Renal cortical epithelial cell (primary cell): ENCODE measurements at places on chromosomes 6 and 20. TPM values are rescaled to one million over a fixed set of nuclear protein-coding genes. Genes with fewer than 3 reads are reported as not detected.

The TBC1D22B gene
- 8.2 and 12.5 TPM in 2 replicates for total RNA-seq

The TMEM217 gene
- 5.7 and 13.0 TPM in 2 replicates for total RNA-seq

The TMC2 gene
- not detected in 2 replicates for total RNA-seq

The DSP gene
- total RNA-seq, result 104 and 173 TPM in 2 replicates

The TNF gene
- 2.4 and 7.8 TPM in 2 replicates for total RNA-seq

The OR2H2 gene
- not detected in 2 replicates for total RNA-seq

The TREML2 gene
- total RNA-seq, result not detected in 2 replicates

The PDE10A gene
- total RNA-seq, result 27.3 and 52.1 TPM in 2 replicates

The MAD2L1BP gene
- total RNA-seq, result 49.7 and 91.3 TPM in 2 replicates

The BPIFA1 gene
- total RNA-seq, result not detected in 2 replicates

The PNLDC1 gene
- not detected in 2 replicates for total RNA-seq

The GHRH gene
- not detected in 2 replicates for total RNA-seq

DNA sequence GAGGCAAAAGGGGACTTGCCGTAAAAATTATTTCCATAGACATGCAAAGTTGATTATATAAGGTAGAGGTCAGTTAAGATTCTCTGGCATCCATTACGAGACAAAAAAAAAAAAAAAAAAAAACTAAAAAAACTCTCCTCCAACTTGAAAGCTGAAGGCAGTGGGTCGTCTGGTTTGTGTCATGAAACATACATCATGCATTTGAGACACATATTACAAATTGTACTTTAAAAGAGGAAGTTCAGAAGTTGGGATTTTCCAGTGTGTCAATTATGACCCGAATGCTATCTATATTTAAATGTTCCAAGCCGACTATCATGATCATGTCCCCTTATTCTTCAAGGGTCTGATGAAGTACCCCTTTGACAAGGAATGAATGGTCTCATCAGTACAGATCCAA, 125.1 kb downstream of the ZNF217 start:
- no peak for DNase-seq

GRCh38 chr6:53691667-53692133, 26.1 kb upstream of the KLHL31 start:
- no peak for DNase-seq

GRCh38 chr6:34316431-34317171, 67.8 kb upstream of the SMIM29 start:
- no peak for DNase-seq

- DNase-seq, result no peak
Observed at GRCh38 chr6:78580923-78581322, 286.4 kb upstream of the IRAK1BP1 start.

DNA sequence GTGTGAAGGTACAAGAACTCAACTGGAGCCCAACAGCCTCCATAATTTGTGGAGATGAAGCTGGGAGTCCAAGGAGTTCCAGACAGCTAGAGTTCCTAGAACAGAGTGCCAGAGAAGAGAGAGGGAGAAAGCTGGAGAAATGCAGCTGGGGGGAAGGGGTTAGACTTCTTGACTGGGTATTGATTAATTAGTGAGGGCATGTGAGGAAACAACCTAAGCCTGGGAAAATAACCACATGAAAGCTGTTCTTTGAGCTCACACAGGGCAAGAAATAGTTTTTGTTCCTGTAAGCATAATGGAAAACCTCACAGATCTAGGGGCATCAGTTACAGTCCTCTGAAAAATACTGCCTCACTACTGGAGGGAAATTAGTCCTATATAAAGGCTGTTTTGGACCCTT, 230.5 kb upstream of the FKBP1C start:
- DNase-seq, result peak; percentile 86

DNA sequence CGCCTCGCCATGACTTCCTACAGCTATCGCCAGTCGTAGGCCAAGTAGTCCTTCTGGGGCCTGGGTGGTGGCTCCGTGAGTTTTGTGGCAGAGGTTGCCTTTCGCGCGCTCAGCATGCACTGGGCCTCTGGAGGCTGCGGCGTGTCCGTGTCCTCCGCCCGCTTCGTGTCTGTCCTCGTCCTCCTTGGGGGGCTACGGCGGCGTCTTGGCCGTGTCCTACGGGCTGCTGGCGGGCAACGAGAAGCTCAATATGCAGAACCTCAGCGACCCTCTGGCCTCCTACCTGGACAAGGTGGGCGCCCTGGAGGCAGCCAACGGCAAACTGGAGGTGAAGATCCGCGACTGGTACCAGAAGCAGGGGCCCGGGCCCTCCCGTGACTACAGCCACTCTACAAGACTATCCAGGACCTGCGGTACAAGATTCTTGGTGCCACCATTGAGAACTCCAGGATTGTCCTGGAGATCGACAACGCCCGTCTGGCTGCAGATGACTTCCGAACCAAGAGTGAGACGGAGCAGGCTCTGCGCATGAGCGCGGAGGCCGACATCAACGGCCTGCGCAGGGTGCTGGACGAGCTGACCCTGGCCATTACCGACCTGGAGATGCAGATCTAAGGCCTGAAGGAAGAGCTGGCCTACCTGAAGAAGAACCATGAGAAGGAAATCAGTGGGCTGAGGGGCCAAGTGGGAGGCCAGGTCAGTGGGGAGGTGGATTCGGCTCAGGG, 296.3 kb downstream of the OGFRL1 start:
- no peak for DNase-seq

DNA sequence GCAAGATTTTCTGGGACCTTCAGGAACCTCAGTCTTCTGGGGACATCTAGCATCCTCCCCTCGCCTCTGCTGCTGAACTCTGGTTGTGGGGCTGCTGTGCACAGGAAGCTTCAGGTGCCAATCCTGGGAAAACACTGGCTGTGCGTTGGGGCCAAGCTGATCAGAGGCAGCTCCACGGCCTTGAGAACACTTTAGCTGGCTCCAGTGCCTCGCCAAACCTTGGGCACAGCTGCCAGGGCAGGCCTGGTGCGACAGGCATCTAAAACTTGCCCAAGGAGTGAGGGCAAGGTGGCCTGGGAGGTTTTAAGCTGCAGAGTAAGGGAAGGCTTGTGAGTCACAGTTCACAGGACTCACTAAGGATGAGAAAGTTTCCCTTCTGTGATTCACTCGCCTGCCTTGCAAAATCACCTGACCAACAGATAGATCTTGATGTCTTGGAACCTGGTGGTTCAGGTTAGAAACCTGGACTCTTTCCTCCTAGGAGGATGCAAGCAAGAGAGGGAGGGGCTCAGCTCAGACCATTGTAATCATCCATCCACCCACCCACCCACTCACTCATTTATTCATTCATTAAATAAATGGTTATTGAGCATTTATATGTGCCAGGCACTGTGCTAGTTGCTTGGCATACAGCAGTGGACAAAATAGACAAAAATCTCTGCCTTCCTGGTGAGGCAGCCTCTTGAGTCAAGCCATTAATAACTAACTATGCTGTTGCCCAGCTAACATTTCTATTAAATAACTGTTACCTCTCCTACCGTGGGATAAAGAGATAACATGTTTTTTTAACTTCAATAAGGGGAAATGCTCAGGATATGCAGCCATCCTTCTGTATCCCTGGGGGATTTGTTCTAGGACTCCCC, 2.5 kb upstream of the SPATS1 start:
- peak; percentile 93 for DNase-seq

- no peak for DNase-seq
Observed at GRCh38 chr6:156587071-156587470, 190.1 kb upstream of the ARID1B start.

DNA sequence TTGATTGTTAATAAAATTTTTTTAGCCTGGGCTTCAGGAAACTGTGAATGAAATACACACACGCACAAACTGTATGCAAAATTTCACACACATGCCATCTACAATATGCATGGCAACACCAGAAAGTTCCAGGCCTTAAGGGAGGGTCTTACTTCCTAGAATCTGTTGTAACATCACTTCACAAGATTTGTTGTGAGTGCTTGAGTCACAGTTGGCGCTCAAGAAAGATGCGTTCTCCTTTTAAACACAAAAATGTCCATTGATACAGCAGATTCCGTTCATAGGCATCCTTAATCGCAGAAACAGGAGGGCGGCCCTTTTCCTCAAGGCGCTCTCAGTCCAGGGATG, 485 bp upstream of the RTF2 start:
- DNase-seq, result no peak

GRCh38 chr20:2673453-2673852, 9.4 kb upstream of the IDH3B start:
- DNase-seq, result no peak

DNA sequence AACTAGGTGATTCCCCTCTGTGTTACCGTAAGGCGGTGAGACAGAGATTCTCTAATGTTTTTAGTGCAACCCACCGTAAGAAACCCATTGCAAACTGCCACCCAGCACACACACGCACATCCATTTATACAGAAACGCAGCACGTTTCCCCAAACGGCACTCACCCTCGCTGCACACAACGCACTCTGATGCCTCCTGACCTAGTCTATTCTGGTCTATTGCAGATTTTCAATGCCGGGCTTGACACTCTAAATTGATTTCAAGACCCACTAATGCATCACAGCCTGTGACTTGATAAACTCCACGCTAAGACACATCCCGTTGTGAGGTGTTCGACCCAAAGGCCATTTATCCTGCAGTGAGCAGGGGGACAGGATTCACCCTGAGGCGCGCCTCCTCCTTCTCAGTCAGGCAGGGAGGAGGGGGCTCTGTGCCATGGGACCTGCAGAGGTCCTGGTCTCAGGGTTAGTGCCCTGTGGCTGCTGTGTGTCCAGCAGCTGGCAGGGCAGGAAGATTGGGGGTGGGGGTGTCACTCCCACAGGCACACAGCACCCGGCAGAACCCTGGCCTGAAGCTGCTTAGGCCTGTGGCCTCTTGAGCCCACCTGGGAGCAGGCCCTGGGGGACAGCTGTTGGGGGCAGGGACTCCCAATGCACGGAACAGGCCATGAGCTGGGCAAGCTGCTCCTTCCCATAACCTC, 335.6 kb downstream of the PREX1 start:
- no peak for DNase-seq

DNA sequence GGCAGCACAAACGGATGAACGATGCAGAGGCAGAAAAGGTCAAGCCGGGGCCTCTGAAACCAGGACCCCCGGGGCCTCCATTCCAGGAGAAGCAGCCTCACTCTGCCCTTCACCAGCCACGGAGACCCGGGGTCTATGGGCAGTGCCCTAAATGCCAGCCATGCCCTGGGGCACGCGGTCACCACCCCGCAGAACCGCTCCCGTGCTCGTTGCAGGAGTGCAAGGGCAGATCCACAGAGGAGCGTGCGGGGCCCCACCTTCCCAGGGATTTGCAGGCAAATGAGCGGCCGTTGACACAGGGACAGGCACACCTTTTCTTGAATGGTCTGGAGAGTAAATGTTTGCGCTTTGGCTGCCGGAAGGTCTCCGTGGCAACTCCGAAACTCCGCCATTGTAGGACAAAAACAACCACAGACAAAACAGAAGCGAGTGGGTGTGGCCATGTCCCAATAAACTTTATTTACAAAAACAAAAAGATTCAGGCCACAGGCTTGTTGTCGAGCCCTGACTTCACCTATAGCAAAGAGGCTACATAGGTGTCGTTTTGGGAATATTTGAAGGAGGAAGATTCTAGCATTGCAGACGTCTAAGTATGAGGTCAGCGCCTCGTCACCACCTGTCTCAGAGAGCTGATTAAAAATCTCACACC, 163.3 kb downstream of the TAF4 start:
- DNase-seq, result no peak

- DNase-seq, result peak; percentile 39
Observed at GRCh38 chr6:88629838-88630494, 333.5 kb downstream of the RNGTT start.

DNA sequence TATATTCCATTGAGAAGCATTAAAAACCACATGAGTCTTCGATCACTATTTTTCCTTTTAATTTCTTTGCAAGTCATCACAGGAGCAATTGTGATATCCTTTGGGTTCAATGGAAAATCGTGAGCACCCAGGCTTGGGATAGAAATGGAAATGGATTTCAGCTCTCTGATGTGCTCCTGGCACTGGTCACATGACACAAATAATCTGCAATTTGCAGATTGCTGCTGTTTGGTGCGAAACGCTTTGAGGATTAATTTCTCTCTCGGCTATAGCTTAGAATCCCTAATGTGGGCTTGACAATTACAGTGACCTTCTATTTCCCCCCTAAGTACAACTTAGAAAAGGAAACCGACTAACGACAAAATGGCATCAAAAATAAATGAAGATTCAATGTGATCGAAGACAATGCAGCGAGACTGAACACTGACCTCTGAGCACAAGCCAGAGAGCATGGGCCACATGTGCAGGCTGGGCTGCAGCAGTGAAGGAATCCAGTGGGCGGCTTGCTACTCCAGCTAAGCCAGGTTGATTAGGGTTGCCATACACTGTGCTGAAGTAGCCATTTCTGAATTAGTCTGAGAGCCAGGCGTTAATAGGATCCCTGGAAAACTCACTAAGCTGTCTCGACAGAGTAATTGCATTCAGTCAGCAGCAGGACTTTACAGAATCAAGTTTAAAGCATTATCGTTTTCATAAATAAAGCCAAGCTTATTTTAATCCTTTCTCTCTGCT, 301.8 kb upstream of the AGPAT4 start:
- DNase-seq, result no peak

- no peak for DNase-seq
Observed at GRCh38 chr6:138194287-138194686, 24.0 kb downstream of the PBOV1 start.

- DNase-seq, result no peak
Observed at GRCh38 chr20:35849706-35850105, 77.9 kb downstream of the PHF20 start.

DNA sequence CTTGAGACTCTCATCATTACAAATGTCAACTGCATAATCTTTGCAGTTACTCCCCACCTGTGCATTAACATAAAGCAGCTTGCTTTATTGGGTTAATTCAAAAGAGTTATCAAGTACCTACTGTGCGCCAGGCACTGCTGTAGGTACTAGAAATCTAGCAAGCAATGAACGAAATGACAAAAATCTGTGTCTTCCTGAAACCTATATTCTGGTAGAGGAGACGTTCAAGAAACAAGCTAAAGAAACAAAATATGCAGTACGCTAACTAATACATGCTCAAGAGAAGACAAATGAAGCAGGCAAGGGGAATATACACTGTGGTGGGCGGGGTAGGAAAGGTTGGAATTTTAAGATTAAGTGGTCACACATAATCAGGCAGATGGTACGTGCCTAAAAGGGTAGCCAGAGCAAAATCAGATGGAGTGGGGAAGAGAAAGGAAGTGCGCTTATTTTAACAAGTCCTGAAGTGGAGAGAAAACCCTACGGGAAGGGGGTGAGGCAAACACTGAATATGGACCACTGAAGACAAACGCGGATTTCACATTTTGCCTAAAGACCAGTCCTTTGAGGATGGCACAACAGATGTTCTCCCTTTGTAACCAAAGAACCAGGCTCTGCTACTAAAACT, 1.2 kb downstream of the ELOVL2 start:
- no peak for DNase-seq

DNA sequence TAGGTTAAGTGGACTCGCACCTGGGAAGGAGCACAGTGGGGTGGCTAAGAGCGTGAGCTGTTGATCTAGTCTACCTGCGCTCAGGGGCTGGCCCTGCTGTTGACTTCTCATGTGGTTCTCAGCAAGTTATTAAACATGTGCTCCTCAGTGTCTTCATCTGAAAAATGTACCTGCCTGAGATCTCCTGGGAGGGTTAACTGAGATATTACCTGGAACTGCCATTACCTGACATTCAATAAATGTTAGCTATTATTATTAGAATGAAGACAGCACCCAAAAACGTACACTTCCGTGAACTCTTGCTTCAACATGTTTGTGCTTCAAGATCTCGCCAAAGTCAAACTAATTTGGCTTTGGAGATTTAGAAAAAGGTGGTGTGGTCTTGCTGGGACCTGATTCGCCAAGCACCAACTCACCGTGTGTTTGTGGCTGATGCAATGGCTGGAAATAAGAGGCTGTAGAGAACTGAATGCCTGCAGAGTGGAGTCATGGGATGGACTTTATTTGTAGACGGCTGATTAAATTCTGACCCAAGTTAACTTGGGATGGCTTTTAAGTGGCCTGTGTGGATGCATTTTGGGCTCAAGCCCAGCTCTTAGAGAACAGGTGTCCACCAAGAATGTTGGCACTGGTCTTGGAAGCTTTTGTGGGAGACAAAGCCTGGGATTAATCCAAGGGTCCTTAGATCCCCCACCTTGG, 692.9 kb downstream of the QKI start:
- no peak for DNase-seq
